Activated CD8-positive, alpha-beta memory T cell treated with anti-CD3 and anti-CD28 coated beads for 36 hours (primary cell): ENCODE measurements at places on chromosomes 11 and 22. TPM values are rescaled to one million over a fixed set of nuclear protein-coding genes. Genes with fewer than 3 reads are reported as not detected.

The KCNK7 gene
- 0.46 TPM for total RNA-seq

The DCHS1 gene
- total RNA-seq, result 0.40 TPM

The KCNQ1OT1 gene
- total RNA-seq, result 0.21 TPM

The ACRV1 gene
- not detected for total RNA-seq

The RAG2 gene
- total RNA-seq, result not detected
